ENCODE measurements at places on chromosomes 11 and 22.

DNA sequence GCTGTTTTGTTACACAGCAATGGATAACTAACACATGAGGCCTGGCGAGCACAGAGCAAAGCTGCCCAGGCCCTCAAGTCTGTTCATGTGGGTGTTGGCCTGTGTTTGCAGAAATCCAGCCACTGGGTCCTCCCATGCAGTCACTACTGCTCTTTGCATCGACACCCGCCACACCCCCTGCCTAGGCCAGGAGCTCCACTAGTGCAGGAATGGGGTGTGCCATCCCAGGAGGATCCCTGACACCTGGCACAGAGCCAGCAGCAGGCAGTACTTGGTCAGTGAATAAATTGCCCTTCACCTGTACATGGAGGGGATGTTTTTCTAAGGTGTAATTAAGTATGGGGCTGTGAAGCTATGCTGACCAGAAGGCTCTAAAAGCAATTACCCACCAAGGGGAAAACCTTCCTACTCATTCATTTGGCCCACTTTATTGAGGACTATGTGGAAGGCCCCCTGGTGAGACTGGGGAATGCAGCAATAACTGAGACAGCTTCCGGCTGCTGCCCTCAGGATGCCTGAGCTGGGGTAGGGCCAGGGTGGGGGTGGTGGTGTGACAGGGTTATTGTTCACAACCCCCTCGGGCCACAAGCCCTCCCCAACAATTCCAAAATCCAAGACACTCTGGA is 160.8 kb downstream of the CRYBB2 start:
- DNase-seq, result no peak

- DNase-seq, result no peak
Measured at GRCh38 chr11:108032800-108033199, 24.1 kb downstream of the CUL5 start.

GRCh38 chr11:75896843-75897419 is 81.9 kb downstream of the UVRAG start:
- DNase-seq, result no peak

DNA sequence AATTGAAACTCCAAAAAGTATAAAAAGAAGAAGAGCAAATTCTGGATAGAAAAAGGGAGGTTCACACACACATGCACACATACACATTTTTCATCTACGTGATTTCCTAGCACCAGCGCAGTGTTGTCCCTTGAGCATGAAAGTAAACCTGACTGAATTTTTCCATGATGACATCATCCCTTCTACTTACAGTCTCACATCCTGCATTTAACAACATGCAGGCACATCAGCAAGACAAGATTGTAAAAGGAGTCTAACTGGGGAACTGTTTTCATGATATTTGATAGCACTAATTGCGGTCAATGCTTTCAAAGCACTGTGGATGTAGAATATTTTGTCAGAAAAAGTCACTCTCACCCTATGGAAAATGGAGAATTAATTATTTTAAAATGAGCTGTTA is 36.6 kb downstream of the GAS2 start:
- no peak for DNase-seq

GRCh38 chr11:72585762-72586311 is 88.4 kb downstream of the PDE2A start:
- peak; percentile 29 for DNase-seq

DNA sequence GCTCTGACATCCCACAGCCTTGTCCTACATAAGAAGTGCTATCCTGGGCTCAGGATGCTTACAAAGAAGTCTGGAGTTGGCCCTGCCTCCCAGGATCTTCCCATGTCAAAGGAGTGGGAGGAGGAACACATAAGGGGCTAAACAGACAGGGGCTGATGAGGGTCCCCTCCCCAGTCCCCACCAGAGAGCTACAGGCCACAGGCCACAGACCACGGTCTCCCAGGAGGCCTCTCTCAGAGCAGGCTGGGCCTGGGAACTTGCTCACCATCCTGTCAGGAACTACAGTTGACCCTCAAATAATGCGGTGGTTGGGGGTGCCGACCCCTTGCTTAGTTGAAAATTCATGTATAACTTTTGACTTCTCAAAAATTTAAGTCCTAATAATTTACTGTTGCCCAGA is 315.5 kb downstream of the NTM start:
- no peak for DNase-seq

DNA sequence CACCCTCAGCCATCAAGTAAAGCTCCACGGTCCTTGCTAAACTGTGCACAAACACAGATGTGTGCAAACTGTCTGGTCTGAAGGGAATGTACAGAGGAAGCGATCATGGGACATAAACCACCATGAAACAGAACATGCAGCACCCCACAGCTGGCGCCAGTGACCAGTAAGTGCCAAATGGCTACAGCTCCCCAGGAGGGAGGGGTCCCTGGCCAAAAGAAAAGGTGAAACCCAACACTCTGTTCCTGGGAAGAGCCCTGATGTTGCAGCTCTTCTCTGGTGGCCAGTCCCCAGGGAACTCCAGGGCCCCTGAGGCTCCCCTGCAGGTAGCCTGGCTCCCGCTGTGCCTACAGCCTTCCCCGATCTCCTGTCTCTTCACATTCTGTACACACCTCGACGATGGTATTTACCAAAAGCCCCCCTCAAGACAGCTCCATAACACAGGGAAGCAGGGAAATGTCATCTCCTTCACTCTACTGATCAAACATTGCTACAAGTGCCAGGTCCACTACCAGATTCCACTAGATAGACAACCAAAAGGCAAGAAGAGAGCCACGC is 2.9 kb downstream of the DGCR6L start:
- no peak for DNase-seq

DNA sequence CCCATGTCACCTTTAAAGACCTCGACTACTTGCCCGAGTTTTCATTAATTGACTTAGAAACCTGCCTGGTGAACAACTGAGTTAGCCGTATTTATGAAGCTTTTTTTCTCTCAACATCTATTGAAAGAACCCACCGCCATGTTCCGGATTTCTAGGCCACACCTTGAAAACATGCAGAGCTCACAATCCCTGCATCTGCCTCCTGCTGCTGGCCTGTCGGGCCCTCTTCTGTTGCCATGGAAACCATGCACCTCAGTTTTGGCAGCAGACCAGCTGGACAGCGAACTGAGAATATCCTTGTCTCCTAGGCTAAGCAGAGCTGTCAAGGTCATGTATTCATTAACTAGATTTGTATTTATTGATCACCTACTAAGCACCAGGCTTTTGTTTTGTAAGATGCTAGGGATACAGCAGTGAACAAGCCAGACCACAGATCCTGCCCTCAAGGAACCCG is 4.3 kb upstream of the PATZ1 start:
- no peak for DNase-seq

GRCh38 chr11:99952816-99953215 is 734.3 kb upstream of the ARHGAP42 start:
- no peak for DNase-seq

GRCh38 chr11:69609351-69609750 is 31.6 kb upstream of the CCND1 start:
- DNase-seq, result no peak

GRCh38 chr11:2762031-2762380 is 62.2 kb upstream of the KCNQ1OT1 start:
- DNase-seq, result no peak

- DNase-seq, result no peak
Measured at GRCh38 chr11:33234397-33235190, 22.6 kb upstream of the HIPK3 start.

- DNase-seq, result no peak
Measured at GRCh38 chr22:50508897-50509296, 873 bp downstream of the NCAPH2 start.

GRCh38 chr22:41597635-41597953 is 8.0 kb upstream of the PMM1 start:
- DNase-seq, result no peak

DNA sequence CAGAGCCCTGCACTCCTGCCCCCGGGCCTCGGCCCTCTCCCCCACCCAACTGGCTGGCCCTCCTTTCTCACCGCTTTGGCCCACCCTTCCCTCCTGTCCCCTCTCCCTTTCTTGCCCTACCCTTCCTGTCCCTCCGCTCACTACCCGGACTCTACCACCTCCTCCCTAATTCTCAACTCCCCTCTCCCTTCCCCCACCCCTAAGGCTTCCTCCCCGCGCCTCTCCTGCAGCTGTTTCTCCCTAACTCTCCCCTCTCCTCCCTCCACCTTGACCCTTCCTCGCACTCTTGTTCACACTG is 421 bp downstream of the SLC15A3 start:
- no peak for DNase-seq

DNA sequence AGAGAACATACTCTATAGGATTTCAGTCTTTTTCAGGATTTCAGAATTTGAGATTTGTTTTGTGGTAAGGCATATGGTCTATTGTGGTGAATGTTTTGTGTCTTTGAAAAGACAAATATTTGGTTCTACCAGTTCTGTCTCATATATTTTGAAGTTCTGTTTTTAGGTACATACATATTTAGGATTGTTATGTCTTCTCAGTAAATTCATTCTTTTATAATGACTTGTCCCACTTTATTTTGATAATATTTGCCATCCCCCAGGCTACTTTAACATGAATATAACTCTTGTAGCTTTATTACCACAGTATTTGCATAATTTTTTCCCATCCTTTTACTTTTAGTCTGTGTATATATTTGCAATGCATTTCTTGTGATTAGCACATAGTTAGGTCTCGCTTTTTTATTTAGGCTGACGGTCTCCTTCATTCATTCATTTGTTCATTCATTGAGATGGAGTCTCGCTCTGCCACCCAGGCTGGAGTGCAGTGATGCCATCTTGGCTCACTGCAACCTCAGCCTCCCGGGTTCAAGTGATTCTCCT is 32.1 kb downstream of the MTMR3 start:
- DNase-seq, result no peak

Measured in stimulated activated CD4-positive, alpha-beta T cell treated with anti-CD3 and anti-CD28 coated beads, Interleukin-15, amount 100 ng/mL, for 1 hour (primary cell).